Activated T-helper 2 cell treated with anti-CD3 and anti-CD28 coated beads, Interferon-gamma antibody, Interleukin-2, Interleukin-4, amounts not matched to agents 10 μg/mL and 5 μg/mL and 100 μg/mL, durations not matched to agents 14 hours and 24 hours and 36 hours (primary cell): ENCODE measurements at places on chromosomes 12 and 14. TPM values are rescaled to one million over a fixed set of nuclear protein-coding genes. Genes with fewer than 3 reads are reported as not detected.

ETFBKMT gene
- 0.37 and 0.39 TPM in 2 replicates for total RNA-seq

PPFIA2 gene
- not detected in 2 replicates for total RNA-seq

PMEL gene
- total RNA-seq = 0.32 and 0.37 TPM in 2 replicates

TCL1B gene
- not detected in 2 replicates for total RNA-seq

SCN8A gene
- total RNA-seq = 0.25 and 0.39 TPM in 2 replicates

CELA1 gene
- total RNA-seq = not detected in 2 replicates

LTBP2 gene
- total RNA-seq = 0.07 and 0.23 TPM in 2 replicates

CCDC197 gene
- 0.11 TPM in 1 of 2 replicates, not detected in the other for total RNA-seq

A2M gene
- total RNA-seq = not detected in 2 replicates

ASCL1 gene
- total RNA-seq = not detected in 2 replicates

GPR84 gene
- 1.8 and 2.3 TPM in 2 replicates for total RNA-seq

DNA sequence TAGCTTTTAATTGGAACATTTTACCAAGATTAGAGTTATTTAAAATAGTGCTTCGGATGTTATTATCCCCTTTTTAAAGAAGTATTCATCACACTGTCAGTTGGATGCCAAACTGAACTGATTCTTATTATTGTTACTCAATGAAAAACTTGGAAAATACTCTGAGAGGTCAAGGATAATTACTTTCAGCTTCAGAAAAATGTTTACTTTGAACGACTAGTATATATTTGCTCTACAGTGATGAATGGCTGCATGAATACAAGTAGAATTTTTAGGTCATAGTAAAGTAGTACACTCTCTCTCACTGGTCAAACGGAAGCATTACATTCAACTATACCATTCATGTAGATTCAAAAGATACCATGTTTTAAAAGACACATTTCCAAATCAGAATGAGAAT lies 269.2 kb downstream of the CCDC91 start:
- no peak for DNase-seq

GRCh38 chr14:90740081-90740480 lies 76.1 kb downstream of the TTC7B start:
- no peak for DNase-seq

GRCh38 chr12:67388331-67389138 lies 119.4 kb downstream of the CAND1 start:
- no peak for DNase-seq

DNA sequence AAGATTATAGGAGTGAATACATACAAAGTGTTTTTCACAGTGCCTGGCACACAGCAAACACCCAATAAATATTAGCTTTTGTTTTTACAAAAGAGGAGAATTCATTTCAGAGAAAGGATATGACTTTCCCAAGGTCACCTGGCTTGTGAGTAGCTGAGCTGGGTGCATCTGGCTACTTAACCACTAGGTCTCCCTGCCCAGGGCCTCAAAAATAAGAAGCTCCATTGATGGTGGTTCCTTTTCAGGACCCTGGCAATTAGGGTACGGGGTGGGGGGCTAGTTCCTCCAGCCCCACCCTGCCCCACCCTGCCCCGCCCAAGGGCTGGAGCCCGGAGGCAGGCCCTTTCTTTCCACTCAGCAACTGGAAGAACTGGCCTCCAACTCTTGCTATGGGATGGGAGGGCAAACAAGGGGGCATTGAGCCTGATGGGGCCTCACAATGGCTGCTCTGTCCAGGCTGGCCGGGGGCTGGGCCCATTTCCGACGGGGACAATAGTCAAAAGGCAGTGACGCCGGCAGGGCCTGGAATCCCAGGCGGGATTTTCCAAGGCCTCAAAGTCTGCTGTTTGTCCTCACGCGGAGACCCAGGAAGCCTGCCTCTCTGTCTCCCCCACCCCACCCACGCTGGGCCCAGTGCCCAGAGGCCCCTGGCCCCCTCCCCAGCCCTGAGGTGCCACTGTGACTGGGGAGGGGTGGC lies 8.2 kb upstream of the ATG101 start:
- DNase-seq = no peak

- DNase-seq = no peak
Measured at GRCh38 chr12:114689075-114689994, 5.4 kb upstream of the TBX3 start.

DNA sequence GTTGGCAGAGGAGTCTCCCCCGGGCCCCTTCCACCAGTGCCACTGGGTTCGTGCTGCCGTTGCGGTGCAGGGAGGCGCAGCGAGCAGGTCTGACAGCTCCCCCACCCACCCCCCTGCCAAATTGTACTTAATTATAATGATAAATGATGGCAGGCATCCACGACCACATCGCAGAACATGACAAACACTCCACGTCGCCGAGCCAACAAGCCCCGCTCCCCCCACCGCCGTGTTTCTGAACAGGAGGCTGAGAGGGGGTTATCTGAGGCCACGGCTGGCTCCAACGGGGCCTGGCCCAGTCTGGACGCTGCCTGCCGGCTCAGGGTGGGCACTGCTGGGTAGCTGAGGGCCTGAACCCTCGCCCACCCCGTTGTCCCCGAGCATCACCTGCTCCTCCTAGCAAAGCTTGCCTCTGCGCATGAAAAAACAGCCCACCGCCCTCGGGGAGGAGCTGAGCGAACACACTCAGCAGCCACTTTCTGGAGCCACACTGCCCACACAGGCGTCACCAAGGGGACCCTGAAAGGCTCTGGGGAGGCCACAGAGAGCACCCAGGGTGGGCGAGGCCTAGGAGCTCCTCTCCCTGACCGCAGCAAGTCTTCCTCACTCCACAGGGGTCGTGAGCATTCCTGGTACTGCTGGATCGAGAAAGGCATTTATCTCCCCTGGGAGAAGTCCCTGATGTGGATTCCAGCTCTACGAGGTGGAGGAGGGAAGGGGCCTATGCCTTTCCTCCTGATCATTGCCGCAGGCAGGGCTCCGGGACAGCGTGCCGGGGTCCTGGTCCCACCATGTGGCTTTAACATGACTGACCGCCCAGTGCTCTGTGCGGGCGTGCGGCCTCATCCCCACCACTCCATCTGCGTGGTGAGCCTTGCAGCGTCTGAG lies 35.4 kb upstream of the DIO3 start:
- no peak for DNase-seq

GRCh38 chr14:33477797-33478196 lies 473.1 kb downstream of the EGLN3 start:
- DNase-seq = no peak

DNA sequence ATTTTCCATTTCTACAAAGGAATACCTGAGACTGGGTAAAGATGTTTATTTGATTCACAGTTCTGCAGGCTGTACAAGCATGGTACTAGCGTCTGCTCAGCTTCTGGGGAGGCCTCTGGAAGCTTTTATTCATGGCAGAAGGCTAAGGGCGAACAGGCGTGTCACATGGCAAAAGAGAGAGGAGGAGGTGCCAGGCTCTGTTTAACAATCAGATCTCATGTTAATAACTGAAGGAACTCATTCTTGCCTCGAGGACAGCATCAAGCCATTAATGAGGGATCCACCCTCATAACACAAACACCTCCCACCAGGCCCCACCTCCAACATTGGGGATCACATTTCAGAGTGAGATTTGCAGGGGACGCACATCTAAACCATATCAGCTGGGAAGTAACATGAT lies 36.0 kb downstream of the PRB3 start:
- no peak for DNase-seq

GRCh38 chr12:129552996-129553750 lies 350.7 kb downstream of the TMEM132D start:
- no peak for DNase-seq

- no peak for DNase-seq
Measured at GRCh38 chr12:41981013-41981412, 163.7 kb downstream of the GXYLT1 start.

GRCh38 chr14:102988054-102988453 lies 65.6 kb downstream of the AMN start:
- no peak for DNase-seq

GRCh38 chr14:75711796-75712211 lies 50.8 kb downstream of the TTLL5 start:
- no peak for DNase-seq

DNA sequence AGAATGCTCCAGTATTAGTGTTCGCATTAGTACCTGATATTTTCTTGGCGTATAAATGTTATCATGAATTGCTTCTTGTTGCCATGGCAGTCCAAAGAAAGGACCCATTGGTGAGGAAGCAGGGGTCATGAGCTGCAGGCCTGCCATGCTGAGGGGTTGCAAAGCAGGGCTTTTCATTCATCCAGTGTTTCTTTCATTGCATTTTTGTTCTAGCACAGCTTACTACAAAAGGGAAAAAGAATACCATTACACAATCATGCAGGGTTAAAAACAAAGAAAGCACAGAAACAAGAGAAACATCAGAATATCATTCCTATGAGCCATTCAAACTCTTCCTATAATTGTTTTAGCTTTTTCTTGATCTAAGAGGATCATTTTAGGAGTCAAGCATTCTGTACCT lies 24.0 kb downstream of the DICER1 start:
- no peak for DNase-seq

GRCh38 chr12:30835216-30835615 lies 80.5 kb upstream of the CAPRIN2 start:
- no peak for DNase-seq

GRCh38 chr14:103716091-103716801 lies 636 bp downstream of the ZFYVE21 start:
- peak; percentile 20 for DNase-seq

DNA sequence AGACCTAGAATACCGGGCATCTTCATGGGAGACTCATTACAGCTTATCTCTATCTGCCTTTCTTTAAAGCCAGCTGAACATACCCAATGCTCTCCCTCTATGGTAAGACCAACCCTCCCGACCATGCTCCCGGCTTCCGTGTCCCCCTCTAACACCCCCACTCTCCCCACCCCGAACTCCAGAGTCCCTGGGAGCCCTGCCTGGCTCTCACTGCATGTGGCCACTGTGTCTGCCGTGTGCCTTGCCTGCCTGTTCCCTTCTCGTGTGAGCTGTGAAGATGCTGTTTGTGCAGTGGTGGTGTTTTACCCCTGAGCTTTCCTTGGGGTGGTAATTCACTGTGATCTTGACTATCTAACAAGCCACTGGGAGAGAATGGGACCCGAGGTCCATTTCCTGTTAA lies 146.4 kb upstream of the FKBP4 start:
- DNase-seq = no peak

- no peak for DNase-seq
Measured at GRCh38 chr14:104142136-104142945, 4.0 kb downstream of the KIF26A start.

DNA sequence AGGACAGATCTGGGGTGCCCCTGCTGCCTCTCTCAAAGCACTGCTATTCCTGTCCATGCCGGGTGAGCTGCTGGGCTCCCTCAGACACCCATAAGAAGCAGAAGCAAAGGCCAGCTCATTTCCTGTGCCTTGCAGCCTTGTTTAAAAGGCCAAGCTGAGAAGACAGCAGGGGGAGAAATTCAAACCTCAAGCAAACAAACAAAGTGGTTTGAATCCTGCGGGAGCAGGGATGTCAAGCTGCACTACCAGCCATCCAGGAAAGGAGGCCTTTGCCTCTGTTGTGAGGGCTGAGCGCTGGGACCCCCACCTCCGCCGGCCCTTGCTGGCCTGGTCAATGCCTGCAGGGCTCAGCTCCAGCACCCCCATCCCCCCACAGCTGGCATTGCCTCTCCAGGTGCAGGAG lies 176.5 kb downstream of the PIWIL1 start:
- DNase-seq = no peak

- DNase-seq = no peak
Measured at GRCh38 chr14:70619708-70620107, 19.3 kb upstream of the MED6 start.
